G401 (cell line): ENCODE measurements at places on chromosomes 3 and 15. TPM values are rescaled to one million over a fixed set of nuclear protein-coding genes. Genes with fewer than 3 reads are reported as not detected.

DNA sequence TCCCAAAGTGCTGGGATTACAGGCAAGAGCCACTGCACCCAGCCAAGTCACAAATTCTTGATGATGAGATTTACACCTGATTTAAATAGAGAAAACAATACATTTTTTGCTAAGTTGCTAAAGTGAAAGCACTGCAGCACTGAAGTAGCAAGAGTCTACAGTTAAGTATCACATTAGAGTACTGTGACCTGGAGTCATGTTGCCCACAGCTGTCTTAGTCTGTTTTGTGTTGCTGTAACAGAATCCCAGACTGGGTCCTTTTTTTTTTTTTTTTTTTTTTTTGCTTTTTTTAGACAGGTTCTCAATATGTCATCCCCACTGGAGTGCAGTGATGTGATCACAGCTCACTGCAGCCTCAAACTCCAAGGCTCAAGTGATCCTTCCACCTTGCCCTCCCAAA, 23.2 kb upstream of the GNB4 start:
- DNase-seq = no peak

- DNase-seq = no peak
Observed at GRCh38 chr3:113153499-113154107, 57.8 kb upstream of the BOC start.

GRCh38 chr3:71062037-71062932, 521.2 kb downstream of the FOXP1 start:
- no peak for DNase-seq

DNA sequence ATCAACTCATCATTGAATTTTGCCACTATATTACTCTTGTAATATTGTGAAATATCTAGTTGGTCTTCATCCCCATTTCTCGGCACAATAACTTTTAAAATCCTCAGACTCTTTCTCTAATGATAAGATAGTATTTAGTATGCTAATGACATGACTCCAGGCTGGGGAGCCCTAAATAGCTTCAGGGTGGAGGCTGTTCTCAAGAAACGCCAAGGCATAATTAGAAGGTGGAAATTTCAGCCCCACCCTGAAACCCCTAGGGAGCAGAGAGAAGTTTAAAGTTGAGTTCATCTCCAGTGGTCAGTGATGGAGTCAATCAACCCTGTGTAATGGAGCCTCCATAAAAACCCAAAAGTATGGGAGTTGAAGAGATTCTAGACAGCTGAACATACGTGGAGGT, 81.1 kb upstream of the SERPINI2 start:
- no peak for DNase-seq

GRCh38 chr3:9343115-9343514, 19.7 kb upstream of the THUMPD3 start:
- no peak for DNase-seq

- no peak for DNase-seq
Observed at GRCh38 chr3:195546130-195546560, 3.0 kb upstream of the PPP1R2 start.

GRCh38 chr15:33234020-33234461, 39.5 kb upstream of the FMN1 start:
- peak; percentile 26 for DNase-seq

DNA sequence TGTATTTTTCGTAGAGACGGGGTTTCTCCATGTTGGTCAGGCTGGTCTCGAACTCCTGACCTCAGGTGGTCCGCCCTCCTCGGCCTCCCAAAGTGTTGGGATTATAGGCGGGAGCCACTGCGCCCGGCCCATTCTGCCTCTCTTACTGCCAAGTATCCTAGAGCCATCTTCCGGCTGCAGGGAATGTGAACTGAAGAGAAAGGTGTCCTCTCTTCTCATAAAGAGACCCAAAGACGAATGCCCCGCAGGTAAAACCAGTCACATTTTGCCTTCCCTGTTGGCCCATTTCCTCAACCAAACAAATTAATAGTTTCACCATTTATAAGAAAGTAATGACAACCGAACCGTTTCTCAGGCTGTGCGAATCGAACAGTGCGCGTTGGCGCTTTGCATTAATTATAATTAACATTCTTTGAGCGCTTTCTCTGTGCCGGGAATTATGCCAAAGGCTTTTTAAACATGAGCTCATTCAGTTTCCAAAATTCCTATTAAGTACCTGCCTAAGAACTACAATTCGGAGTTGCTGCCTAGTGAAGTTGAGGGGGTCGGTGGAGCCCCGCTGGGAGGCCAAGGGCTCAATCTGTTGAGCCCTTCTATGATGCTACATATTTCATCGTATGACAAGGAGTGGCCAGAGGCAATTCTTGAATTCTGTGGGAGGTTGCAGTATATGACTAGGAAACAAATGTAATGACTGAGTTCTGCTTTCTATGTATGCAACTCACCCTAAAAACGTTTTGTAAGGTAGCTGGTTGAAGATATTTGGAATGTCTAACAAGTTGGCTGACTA, 819 bp upstream of the RPL24 start:
- DNase-seq = peak; percentile 32

Gene CACNA1D
- total RNA-seq = 3.3 TPM in 1 of 2 replicates, not detected in the other

Gene FBXW12
- 0.68 TPM in 1 of 2 replicates, not detected in the other for total RNA-seq
